GM06990 (cell line): ENCODE measurements at places on chromosomes 1 and 21.

GRCh38 chr1:34929497-34929852 lies at the start of gene DLGAP3:
DLGAP3 (minus strand) TSS chr1:34929650; CDS start chr1:34905383, 24,267 bp downstream.
- DNase-seq: no peak

DNA sequence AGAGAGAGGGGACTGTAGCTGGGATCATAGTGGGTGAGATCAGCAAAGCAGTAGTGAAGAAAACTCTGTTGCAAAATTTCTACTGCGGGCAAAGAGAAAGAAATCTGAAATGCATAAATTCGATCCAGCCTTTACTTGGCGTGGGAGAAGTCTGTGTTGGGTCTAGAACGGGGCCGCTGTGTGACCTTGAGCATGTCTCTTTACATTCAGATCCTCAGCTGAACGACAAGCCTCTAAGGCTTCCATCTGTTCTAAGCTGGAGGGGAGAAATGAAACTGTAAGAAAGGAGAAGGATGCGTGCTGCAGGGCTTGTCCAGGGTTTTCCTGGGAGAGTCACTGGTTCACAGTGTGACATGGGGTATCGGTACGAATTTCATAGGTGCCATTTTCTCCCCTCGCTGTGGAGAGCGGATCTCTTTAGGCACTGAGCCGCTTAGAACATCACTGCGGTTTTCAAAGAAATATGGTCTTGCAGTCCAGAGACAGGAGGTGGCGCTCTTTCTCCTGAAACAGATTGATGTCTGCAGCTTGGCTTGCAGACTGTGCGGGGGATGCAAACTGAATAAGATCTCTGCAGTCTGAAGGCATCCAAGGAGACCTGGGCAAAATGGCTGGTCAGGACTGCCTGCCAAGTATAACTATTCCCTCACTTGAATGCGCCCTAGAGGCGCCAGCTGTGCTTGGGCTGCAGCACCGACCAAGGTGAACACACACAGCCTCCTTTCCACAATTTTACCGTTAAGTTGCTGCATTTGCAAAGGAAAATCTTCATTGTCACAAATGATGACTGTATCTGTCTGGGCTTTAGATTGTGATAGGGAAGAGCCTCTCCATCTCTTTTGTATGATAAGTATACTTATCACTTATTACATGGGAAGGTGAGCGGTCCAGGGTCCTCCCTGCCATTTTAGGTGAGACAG lies 104.1 kb downstream of the XCL2 start:
- DNase-seq: peak; percentile 44

GRCh38 chr1:5740450-5740849 lies 251.8 kb downstream of the NPHP4 start:
- no peak for DNase-seq

GRCh38 chr1:61956016-61956645 lies 213.9 kb downstream of the PATJ start:
- DNase-seq: no peak

- DNase-seq: no peak
Observed at GRCh38 chr1:100582943-100583342, 45.0 kb downstream of the GPR88 start.

DNA sequence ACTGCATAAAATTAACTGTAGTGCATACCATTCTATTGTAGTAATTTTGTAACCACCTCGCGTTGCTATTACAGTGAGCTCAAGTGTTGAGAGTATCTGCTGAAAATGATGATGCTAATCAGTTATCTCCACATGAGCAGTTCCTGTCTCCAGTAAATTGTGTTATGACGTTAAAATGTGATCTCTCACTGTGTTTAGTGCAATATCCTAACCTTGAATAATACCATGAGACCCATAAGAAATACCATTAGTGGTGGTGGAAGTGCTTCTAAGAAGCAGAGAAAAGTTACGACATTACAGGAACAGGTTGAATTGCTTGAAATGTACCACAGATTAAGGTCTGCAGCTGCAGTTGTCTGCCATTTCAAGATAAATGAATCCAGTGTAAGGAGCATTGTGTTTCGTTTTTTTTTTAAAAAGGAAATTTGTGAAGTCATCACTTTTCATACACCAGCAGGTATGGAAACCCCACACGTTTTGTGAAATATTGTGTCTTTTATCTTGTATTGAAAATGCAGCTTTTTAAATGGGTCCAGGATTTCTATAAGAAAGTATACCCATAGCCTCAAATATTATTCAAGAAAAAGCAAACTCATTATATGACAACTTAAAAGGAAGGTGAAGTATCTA lies 72.5 kb downstream of the ANGPTL1 start:
- no peak for DNase-seq

- DNase-seq: no peak
Observed at GRCh38 chr1:224489534-224490365, 55.2 kb upstream of the WDR26 start.

- no peak for DNase-seq
Observed at GRCh38 chr1:3942416-3943122, 42.5 kb upstream of the C1orf174 start.

GRCh38 chr1:30929135-30929889 lies 20.8 kb upstream of the SDC3 start:
- no peak for DNase-seq

- DNase-seq: no peak
Observed at GRCh38 chr1:159779403-159779851, 1.3 kb upstream of the DUSP23 start.

DNA sequence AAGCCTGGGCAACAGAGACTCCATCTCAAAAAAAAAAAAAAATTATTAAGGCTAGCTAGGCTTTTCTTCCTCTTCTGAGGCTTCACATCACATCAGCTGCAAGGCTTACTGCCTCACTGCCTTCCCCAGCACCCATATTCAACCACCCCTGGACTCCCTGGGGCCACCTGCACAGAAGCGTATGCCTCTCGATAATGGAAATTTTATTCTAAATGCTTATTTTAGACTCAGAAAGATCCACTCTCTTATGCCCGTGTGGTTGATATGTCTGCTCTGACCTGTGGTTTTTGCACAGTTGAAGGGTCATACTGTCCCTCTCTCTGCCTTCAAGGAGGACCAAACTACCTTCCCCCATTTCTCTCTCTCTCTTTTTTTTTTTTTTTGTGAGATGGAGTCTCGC lies 1.5 kb upstream of the FCRLA start:
- DNase-seq: peak; percentile 58

DNA sequence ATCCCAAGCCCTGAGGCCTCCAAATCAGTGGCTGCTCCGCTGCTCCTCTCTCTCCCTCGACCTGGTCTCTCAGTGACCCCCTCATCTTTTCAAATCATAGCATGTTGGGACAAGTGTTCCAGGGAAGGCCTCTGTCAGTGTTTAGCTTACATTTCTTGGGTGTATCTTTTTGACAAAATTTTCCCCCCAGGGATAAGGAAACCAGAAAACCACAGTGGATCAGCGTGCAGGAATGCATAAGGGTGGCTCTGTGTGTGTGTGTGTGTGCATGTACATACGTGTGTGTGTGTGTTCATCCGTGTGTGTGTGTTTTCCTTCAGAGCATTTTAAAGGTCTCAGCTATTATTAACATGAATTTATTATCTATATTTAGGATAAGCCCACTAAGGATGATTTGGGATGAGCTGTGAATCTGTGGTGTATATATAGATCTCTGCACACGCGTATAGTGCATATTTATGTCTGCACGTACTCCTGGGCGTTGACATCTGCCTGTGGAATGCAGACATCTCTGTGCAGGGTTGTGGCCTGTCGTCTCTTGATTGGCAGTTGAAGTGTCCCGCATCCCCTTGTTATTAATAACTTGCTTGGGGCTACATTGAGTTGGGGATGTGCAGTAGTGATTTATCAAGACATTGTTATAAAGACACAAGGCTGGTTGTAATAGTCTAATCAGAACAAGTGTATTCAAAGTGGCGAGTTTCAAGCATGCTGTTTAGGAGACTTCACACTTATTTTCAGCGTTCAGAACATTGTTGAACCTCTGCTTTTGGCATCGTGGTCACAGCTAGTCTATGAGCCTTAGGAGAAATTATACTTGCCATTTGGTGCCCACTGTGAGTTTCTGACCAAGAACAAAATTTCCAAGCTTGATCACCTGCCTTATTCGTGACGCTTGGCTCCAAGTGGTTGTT lies 55.6 kb downstream of the GALNT2 start:
- DNase-seq: no peak

GRCh38 chr1:109162626-109163025 lies 48.7 kb downstream of the ELAPOR1 start:
- no peak for DNase-seq

DNA sequence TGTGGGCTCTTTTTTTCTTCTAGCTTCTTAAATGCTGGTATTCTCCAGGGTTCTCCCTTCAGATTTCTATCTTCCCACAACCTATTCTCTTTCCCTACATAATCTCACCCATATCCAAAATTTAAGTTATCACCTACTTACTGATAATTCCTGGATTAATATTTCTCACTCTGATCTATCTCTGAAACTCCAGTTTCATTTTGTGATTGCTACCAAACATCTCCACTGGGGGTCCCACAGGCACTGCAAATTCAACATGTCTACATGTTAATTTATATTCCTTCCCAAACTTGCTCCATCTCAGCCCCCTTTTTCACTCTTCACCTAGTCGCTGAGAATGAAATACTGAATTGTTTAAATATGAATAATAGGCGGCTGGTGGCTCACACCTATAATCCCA lies 9.9 kb upstream of the C1orf141 start:
- DNase-seq: no peak

DNA sequence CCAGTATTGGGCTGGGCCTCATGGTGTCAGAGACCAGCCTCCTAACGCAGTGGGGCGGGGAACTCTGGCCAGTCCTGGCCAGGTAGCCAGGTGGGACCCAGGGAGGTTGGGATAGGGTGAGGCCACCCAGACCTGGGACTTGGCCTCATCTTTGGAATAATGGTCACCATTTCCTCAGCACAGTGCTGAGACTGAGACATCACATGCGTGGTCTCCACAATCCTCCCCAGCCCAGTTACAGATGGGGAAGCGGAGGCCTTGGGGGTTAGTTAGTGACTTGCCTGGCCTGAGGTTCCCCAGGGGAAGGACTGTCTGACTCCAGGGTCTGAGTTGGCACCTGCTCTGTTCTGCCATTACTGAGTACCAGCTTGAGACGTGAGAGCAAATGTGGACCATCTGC lies 77.9 kb upstream of the CASZ1 start:
- no peak for DNase-seq

DNA sequence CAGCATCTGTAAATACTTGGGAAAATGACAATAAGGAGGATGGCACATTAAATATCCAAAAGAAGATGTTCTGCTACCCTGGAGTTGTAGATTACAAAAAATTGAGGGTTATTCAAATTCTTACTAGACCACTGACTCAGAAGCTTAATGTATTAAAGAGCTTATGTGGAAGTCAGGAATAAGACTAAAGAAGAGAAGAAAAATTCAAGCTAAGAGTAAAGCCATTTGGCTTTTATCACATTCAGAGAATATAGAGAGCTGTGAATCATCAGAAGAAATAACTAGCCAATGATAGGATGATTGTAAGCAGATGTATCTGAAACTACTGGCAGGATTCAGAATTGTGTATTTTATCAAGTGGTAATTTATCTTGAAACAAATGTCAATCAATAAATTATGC lies 237.0 kb downstream of the TBX15 start:
- DNase-seq: no peak

- no peak for DNase-seq
Observed at GRCh38 chr21:34105947-34106541, 32.7 kb downstream of the MRPS6 start.

DNA sequence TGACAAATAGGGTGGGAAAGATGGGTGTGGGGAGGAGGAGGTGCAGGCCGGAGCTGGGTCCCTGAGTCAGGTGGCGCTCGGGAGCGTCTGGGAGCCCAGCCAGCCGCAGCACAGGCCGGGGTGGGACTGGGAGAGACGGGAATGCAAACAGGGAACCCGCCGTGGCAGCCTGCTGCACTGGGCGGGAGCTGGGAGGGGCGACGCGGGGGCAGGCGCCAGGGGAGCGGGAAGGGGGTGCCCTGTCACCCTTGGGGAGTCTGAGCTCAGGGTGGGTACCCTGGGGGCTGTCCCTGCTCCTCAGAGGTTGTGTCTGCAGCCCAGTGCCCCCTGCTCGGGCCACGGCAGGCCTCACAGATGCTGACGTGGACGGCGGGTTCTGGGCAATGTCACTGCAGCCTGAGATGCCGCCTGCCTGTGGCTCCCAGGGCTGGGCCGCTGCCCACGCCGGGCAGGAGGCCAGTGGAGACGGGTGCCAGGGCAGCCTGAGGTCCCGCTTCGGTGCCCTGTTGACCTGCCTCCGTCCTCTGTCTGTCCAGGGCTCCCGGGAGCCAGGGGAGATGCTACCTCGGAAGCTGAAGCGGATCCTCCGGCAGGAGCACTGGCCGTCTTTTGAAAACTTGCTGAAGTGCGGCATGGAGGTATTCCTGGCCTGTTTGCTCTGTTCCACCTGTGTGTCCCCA lies 16.6 kb upstream of the LRRC3 start:
- no peak for DNase-seq

DNA sequence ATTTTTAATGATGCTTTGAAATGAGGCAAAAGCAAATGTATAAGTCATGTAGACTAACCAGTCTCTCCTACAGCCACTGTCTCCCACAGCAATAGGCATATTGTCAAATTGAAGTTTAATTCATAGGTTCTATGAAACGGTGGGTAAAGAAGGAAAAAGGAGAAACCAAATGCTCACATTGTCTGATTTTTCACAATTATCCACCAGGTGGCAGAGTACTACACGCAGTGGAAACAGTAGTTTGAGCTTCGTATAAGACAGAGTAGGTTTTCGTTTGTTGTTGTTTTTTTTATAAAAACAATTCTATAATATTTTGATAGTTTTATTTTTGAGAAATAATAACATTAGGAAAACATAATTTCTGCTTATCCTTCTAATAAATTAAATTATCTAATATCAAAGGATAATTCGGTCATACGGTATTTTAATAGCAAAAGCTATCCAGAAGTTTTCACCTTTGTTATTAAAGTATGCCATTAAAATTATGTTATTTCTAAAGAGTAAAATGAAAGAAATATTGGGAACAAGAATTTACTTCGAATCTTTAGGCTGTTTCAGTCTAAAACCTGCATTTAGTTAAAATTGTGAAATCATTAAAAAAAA lies 39.1 kb downstream of the TYW3 start:
- DNase-seq: peak; percentile 17
